Activated CD4-positive, alpha-beta T cell treated with anti-CD3 and anti-CD28 coated beads, Interleukin-2, amount 50 U/mL, for 24 hours (primary cell): ENCODE measurements at places on chromosomes 1 and 21.
A peak's percentile ranks its signal among the peaks of the same experiment; 100 is the strongest.

DNA sequence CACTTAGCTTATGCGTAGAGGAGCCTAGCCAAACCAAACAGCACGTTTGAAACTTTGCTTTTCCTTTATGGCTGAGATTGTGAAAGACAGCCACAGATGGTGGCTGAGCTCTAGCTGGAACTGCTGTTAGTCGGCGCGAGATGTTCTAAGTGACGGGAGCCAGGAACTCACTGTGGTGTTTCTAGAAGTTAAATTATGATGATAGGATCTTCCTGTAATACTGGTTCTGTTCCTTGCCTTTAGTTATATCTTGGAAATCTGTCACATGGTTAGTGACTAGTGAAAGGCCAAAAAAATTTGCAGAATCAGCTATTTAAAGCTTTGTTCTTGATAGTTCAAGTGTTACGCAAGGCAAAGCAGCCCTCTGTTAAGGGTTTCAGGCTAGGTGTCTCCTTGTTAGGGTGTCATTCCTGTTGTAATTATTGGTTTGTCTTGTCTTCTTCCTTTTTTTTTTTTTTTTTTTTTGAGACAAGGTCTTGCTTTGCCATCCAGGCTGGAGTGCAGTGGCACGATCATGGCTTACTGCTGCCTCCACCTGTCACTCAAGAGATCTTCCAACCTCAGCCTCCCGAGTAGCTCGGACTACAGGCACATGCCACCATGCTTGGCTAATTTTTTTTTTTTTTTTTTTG lies 22.6 kb downstream of the AK4 start:
- no peak for DNase-seq

DNA sequence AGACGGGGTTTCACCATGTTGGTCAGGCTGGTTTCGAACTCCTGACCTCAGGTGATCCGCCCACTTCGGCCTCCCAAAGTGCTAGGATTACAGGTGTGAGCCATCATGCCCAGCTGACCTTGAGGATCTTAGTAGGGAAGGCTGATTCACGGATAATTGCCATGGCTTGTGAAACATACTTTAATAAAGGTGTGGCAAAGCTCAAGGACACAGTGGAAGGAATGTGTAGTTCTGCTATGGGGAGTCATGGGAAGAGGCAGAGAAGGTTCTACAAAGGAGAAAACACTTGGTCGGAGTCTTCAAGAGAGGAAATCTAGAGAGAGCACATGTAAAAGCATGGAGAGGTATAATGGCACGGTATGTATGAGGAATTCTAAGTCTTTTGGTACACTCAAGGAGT lies 12.7 kb upstream of the PTCH2 start:
- no peak for DNase-seq

GRCh38 chr21:45128613-45129188 lies 54.3 kb downstream of the ADARB1 start:
- peak; percentile 66 for DNase-seq

DNA sequence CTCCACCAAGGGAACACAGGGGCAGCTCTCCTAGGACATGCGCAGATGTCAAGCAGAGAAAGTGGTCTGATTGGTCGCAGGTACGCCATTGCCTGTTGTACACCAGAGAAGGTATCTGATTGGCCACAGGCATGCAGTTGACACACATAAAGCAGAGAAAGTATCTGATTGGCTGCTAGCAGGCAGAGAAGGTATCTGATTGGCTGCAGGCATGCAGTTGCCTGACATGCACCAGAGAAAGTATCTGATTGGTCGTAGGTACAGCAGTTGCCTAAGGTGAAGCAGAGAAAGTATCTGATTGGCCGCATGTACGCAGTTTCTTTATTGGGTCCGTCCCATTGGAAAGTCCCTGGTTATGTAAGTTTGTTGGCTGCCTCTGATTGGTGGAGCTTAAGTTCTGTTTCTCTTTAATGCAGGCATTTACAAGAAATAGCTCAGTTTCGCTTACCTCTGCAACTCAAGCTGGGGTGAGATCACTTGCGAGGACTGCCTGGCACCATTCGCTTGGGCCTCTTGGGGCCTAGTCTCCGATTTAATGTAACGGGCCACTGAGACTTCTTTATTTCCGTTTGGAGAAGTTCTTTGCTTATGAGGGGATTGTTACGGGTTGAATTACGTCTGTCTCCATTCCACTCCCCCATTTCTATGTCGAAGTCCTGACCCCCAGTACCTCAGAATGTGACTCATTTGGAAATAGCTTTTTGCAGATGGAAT lies 74.2 kb downstream of the SIK1 start:
- DNase-seq: no peak

- DNase-seq: no peak
Observed at GRCh38 chr1:216532251-216532798, 109.1 kb upstream of the USH2A start.

GRCh38 chr1:114234408-114235124 lies 80.9 kb upstream of the SYT6 start:
- no peak for DNase-seq

GRCh38 chr1:159113596-159114433 lies 37.2 kb upstream of the AIM2 start:
- no peak for DNase-seq

GRCh38 chr1:23664837-23665795 lies 26.5 kb upstream of the RPL11 start:
- no peak for DNase-seq

- DNase-seq: no peak
Observed at GRCh38 chr1:91687452-91687851, 186.8 kb downstream of the CDC7 start.

DNA sequence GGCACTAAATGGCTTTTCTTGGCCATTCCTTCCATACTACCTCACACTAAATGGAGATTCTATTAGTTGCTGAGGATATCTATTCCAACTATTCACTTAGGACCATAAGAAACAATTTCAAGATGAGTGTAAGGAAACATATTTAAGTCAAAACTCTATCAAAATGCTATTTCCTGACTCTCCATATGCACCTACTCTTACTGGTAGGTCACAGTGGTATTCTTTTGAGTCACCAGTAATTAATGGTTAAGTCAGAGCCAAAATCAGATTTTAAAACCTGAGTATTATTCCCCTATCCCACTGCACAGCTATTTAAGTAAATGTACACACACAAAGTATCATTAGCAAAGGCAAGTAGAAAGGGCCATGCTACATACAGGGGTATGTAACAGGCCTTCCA lies 50.3 kb downstream of the ARID4B start:
- no peak for DNase-seq

GRCh38 chr1:110433803-110434202 lies 17.1 kb upstream of the PROK1 start:
- no peak for DNase-seq

DNA sequence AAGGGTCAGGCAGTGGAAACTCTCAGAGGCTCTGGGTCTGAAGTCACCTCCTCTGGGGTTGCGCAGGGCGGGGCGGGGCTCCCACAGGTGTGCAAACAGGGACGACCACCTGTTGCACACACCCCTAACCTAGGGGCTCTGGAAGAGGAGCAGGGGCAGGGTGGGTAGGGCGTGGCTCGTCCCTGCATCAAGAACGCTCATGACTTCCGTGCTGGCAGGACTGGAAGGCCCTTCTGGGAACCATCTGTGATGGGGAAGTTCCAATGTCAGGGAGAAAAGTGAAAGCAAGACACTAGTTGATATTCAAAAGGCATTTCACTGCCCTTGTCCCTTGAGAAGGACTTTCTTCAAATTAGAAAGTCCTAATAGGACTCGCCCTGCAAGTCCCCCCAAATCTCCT lies 22.1 kb upstream of the CLSTN1 start:
- no peak for DNase-seq

DNA sequence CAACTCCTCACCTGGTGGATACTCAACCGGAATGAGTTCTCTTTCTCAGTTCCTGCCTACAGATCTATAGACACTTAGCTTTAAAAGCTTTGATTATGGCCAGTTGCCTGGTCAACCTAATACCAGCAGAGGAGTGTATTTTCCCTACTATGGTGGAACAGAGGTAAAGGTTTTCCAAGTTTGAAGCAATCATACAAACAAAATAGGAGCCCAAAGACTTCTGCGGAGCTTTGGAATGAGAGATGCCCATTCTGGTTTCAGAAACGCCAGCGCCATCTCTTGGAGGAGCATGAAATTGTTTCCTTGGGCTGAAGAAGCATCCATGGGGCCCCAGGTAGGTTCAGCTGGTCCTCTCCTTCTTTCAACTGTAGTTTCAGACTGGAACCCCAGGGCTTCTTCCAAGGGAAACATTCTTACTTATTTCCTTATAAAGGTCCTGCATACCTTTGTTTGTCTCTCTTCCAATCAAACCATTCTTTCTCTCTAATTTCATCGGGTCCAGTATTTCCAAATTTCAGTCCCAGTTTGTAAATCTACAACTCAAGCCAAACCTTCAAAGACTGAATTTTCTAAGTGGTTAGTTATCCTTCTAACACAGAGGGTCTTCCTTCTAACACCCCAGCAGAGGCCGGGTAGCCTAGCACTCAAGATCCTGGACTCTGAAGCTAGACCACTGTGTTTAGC lies 95.9 kb downstream of the KCNJ15 start:
- no peak for DNase-seq

DNA sequence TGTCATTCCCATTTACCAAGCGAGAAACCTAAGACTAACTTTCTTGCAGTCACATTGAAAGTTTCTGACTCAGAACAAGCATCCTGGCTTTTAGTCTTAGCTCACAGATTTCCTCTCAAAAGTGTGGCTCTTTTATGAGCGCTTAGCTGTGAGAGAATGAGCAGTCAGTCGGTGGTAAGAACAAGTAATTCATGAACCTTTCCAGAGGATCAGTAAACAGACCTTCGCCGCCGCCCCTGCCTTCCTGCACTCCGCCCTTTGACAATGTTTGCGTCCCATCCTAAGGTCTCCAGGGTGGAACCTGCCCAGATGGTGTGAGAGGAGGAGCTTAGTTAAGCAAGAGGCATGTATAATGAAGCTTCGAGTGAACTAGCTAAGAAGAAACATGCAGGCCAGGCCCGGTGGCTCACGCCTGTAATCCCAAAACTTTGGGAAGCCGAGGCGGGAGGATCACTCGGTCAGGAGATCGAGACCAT lies 142.4 kb downstream of the GLUL start:
- no peak for DNase-seq

GRCh38 chr1:157008502-157008901 lies 37.0 kb downstream of the ARHGEF11 start:
- DNase-seq: no peak

- DNase-seq: no peak
Observed at GRCh38 chr1:156111355-156111962, 3.1 kb upstream of the LMNA start.

GRCh38 chr1:219563568-219563967 lies 49.3 kb downstream of the ZC3H11B start:
- DNase-seq: no peak

GRCh38 chr21:45999581-46000181 lies 18.1 kb downstream of the COL6A1 start:
- no peak for DNase-seq

DNA sequence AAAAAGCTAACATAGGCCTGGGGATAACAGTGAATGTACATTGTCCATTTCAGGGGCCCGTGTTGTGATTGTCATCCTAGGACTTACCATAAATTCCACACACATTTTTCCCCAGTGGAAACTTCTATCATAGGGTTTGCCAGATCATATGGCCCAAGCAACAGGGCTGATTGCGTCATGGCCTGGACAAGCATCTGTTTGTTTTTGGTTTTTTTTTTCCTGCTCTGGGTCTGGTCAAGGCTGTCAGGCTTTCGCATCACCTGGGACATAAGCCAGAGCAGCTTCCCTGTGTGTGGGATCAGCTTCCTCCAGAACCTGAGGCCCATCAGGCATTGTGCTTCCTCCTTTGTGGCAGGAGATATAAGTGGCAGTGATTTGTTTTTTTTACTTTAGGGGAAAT lies 598.5 kb upstream of the USP24 start:
- DNase-seq: no peak

DNA sequence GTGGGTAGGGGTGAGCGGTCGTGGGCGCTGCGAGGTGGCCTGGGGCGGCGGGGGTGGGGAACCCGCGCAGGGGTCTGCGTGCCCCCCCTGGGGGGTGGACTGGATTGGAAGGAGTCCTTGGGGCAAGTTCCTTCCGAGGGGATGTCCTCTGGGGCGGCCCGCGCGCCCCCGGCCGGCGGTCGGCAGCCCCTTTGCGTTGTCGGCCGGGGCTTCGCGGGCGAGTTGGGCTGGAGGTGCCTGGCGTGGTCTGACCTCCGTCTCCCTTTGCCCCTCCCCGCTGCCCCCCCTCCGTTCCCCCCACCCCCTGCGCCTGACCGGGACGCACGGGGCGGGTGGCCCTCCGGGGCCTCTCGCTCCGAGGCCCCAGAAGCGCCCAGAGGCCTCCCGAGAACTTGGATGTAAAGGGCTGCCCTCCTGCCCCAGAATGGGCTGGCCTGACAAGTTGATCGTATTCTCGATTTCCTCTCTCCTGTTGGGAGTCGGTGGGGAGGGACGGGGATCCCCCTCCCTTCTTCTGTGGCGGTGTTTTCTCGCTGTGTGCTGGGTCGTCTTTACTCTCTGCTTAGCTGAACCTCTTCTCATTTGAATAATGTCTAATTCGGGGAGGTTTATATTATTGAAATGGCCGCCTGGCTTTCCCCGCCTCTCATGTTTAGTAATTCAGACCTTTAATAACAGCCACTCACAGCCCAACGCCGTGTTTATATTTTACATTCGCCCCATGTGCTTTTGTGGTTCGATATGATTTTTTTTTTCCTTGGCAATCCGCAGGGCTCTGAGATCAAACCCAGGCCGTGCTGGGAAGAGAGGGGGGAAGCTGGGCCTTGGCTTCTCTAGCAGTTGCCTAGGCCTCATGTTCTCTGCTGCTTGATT lies 1.3 kb downstream of the POU2F1 start:
- DNase-seq: peak; percentile 40

GRCh38 chr1:205137901-205138300 lies 16.1 kb upstream of the RBBP5 start:
- no peak for DNase-seq

DNA sequence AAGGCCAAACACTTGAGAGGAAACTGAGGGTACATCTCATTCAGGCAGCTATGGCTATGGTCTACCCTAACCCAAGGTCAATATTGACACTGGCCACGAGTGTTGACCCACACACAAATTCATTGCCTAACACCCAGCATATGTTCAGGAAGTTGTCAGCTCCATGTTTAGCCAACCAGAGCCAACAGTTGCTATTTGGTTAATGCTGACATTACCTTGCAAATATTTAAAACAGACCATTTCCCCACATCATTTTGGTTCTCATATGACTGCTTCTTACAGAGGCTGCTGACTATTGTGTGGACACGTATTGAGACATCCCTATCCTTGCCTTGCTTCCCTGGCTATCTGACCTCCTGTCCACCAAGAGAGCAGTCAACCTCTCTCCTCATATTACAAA lies 97.3 kb downstream of the LMX1A start:
- no peak for DNase-seq

- DNase-seq: no peak
Observed at GRCh38 chr21:46191686-46192575, 7.7 kb upstream of the SPATC1L start.

DNA sequence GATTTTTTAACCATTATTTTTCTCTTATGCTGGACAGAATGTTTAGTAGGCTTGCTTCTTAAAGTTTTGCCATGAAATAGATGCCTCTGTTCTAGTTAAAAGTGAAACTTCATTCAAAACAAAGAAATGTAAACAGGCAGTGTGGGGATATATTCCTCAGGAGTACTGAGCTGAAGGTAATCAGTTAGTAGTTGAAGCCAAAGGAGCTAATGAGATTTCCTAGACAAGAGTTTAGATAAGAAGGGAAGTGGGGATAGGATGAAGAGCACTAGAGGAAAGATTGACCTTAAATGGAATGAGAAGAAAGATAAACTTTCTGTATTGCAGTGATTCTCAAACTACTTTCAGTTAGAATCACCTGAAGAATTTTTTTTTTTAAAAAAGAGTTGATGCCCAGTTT lies 23.9 kb downstream of the PRRC2C start:
- no peak for DNase-seq
